ENCODE measurements at places on chromosomes 13 and 19.
A peak's percentile ranks its signal among the peaks of the same experiment; 100 is the strongest.

DNA sequence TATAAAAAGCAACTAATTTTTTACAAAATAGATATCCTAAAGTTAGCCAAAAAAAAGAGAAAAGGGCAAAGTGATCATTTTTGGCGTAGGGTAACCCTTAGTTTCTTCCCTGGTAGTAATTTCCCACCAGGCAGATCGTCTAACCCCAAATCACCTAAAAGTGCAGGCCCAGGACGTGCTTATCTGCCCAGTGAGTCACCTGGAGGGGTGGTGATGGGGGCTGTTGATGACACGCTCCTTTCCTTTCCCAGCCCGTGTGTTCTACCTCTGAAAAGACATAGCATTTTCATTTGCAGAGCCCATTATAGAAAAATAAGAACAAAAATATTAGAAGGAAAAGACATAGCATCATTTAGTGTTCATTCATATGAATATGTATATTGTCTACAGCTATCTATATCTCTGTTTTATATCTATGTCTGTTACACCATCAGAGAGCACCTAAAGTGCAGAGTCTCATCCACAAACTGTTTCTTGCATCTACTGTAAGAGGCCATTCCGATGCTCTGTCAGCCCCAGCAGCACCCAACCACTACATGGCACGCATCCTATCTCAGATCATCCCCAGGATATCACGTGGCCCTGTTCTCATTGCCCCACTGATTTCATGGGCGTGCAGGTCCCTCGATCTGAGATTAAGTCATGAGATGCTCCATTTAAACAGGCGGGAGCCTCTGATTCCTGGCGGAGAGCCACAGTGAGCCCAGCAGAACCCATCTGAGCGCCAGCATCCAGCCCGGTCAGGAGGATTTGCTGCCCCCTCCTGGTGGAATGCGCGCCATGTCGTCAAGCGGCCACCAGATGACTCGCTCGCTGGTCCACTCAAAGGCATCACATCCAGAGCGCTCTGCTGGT is 8.5 kb upstream of the LILRB3 start:
- DNase-seq = peak; percentile 85

DNA sequence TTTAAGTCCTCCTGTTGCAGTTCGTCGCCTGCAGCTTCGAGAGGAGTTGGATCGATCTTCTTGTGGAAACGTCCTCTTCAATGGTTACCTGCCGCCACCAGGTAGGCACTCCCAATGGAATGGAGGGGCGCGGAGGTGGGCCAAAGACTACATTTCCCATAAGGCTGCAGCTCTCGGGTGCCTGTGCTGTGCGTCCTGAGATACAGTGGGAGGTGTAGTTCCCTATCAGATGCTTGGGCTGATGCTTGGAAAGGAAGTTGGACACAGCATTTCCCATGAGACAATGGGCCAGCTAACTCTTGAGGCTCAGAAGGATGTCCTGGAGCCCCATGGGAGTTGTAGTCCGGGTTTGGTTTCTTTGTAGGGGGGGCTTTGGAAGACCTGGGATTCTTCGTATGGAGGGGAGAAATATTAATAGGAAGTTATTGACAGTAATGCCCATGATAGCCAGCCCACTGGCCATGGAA is 1.8 kb downstream of the SHKBP1 start:
- DNase-seq = peak; percentile 47

DNA sequence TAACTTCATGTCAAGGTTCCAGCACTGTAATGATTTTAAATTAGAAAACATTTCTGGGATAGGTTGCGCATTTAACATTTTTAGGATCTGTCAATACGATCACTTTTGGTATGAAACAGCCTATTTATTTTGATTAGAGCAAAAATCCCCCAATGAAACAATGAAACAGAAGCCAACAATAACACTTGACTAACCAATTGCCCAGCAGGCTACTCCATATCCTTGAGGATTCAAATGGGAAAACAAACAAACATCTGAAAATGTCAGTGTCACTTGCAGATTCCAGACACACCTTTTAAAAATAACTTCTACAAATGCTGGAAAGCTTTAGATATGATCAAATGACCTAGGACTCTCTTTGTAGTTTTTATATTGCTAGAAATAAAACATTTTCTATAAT is 1412.5 kb upstream of the PRR20A start:
- DNase-seq = no peak

DNA sequence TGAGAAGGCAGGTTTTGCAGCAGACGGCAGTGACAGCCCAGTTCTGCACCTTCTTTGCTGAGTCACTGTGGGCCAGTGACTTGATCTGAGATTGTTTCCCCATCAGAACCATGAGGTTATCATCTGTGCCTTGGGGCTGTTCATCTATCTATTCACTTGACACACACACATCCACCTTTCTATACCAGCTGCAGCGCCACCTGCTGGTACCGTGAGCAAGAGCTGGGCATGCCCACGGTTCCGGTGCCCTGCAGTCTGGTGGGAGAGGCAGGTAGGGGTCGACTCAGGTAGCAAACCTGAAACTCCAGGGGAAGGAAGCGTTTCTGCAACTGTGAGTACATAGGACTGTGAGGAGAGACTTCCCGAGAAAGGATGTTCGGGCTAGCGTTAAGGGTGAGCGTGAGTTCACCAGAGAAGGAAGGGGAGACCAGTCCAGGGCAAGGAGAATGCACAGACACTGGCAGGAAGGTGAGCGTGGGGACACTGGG is 7.5 kb upstream of the LIN7B start:
- DNase-seq = peak; percentile 70

DNA sequence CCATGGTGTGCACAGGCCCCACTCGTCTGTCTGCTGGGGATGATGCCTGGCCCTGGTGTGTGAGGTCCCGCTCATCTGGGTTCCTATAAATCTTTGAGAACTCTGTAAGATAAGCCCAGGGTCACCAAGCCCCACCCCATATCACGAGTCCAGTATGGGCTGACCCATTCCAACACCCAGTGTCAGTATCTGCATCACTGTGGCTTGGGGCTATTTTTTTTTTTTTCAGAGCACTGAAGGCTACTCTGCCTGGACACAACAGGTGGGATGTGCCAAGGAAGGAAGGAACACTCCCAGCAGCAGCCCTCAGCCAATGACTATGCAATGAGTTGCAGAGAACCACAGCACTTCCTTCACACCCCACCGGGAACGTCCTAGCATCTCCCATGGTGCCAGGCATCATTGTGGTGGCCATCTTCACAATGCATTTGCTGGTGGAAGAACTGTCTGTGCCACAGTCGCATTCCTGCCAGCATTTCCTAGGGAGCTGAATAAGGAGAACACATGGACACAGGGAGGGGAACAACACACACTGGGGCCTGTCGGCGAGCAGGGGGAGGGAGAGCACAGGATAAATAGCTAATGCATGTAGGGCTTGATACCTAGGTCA is 83.1 kb upstream of the TSHZ3 start:
- DNase-seq = no peak

- DNase-seq = no peak
Measured at GRCh38 chr19:41447732-41448332, 4.9 kb downstream of the ERICH4 start.

- DNase-seq = peak; percentile 20
Measured at GRCh38 chr13:110560601-110561343, 750 bp downstream of the RAB20 start.

Measured in CD4-positive, alpha-beta T cell treated with Interleukin-1 beta for 1 hour (primary cell).